Calu3 (cell line): ENCODE measurements at places on chromosomes 4 and X.

DNA sequence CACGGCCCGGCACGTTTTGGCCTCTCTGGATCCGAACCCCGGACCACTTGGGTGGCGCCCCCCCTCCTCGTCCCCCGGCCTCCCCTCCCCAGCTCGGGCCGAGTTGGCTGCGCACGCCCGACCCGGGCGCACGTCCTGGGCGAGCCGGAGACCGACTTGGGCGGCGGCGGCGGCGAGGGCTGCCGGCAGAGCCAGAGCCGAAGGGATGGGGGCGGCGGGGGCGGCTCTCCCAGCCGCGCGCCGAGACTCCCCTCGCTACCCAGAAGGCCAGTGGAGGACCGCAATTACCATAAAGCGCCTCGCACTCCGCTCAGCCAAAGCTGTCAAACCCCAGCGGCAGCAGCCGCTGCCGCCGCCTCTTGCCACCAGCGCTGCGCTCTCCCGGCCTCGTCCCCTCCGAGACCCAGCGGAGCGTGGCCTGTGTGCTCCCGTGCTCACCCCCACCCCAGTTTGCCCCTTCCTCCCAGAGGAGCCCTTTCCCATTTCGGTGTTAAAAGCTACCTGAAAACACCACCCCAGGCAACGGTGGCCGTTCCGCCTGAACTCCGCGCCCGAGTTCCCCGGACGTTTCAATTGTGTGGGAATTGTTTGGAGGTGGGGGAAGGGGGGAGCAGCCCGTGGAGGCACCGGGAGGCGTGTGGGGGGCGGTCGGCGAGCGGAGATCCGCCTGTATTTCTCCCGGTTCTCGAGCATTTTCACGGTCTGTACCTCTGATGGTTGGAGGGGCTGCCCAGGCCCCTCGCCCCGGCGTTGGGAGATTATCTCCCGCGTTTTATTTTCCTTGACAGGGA lies 701 bp upstream of the BCOR start:
- peak; percentile 70 for DNase-seq

DNA sequence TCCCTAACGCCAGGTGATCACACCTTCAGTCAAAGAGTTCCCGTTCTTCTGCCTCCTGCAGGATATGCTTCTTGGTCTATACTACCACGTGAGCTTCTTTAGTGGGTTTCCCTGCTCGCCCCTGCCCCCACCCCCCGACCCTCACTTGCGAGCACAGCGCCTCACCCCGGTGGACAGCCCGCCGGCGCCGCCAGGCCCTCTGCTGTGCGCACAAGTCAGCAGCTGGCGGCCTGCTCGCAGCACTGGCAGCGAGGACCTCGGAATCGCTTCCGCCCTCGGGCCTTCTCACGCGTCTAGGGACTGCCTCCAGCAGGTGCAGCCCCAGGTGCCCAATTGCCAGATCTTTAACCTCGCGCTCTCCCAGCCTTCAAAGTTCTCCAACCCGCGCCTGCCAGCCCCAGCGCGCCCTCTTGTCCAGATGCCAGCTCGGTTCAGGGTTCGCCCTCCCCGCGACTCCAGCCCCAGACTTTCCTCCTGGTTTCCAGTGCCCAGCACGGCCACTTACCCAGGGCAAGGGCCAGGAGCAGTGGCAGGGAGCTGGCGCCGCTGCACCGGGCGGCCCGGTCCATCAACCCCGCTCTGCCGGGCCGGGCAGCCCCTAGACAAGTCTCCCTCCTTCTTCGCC lies 454 bp downstream of the BTC start:
- DNase-seq = peak; percentile 75

DNA sequence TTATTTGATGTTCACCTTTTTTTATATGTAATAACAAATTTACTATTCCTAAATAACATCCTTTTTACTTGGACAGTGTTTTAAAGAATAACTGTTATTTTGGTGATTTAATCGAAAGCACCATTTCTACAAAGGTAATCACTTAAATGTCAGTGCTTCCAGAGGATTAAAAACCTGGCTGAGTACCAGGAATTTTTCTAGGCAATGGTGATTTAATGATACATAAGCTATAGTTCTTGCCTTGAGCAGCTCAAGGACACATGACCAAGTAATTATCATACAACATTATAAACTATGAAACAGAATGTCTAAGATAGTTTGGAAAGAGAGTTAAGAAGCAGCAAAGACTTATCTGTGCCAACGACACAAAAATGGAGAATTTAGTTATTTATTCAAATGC lies 1291.9 kb upstream of the TENM3 start:
- no peak for DNase-seq

DNA sequence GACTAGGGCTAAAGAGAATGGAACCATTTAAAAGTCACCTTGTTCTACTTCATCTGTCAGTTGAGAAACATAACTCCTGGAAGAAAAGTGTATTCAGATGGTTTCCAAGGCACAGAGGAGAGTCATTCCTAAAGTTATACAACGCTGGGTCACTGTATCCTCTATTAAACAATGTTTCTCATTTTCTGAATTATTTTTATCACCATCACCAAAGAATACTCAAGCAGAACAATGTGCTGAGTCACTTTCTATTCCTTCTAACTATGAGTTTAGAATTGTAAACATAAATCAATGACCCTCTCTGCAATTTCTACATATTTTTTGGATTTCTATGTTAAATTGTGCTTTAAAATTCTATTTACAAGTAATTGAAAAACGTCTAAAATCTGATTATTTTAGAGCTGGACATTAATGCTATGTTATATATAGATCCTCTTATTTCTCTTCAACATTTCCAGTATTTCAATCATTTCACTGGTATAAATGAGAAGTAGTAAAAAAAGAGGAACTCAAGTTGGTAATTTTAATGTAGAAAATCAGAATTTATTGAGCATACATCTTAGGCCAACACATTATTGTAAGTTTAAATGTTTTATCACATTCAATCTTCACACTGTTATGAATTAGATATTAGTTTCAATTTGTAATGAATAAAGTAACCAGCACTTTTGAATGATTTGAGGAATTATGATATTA lies 7.5 kb downstream of the DTHD1 start:
- DNase-seq = no peak

GRCh38 chr4:16864199-16864598 lies 34.2 kb downstream of the LDB2 start:
- DNase-seq = no peak

DNA sequence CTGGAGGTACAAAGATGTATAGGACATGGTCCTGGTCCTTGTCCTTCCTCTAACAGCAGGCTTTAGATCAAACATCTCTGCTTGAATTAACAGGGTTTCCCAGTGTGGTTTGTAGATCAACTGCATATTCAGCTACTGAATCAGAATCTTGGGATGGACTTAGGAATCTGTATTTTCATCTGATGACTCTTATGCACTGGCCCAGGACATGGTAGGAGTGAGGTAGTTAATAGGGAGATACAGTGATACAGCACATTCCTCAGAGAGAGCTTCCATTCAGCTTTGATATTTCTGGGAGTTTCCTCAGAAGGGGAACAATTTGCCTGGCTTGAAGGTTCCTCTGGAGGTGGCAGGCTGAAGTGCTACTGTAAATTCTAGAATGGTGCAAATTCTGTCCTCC lies 203.1 kb downstream of the LARP7 start:
- no peak for DNase-seq

GRCh38 chrX:70421618-70422017 lies 1.5 kb upstream of the GDPD2 start:
- no peak for DNase-seq

GRCh38 chr4:106286611-106287010 lies 29.4 kb downstream of the TBCK start:
- DNase-seq = no peak

- DNase-seq = no peak
These were observed 308.9 kb downstream of the ANTXR2 start for GRCh38 chr4:79764120-79764519.

GRCh38 chr4:120144634-120145033 lies 78.0 kb upstream of the MAD2L1 start:
- DNase-seq = no peak

DNA sequence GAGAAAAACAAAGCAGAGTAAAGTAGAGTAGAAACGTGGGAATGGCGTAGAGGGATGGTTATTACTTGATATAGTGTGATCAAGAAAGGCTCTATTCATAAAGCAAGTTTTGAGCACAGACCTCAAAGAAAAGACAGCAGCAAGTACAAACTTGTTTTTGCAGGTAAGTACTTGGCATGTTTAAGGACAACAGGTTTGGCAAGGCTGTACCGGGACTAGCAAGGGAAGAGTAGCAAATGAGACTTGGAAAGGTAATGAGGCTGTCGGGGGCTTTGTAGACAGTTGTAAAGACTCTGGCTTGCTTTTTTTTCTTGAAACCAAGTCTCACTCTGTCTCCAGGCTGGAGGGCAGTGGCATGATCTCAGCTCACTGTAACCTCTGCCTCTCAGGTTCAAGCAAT lies 40.9 kb downstream of the NEK1 start:
- DNase-seq = no peak

DNA sequence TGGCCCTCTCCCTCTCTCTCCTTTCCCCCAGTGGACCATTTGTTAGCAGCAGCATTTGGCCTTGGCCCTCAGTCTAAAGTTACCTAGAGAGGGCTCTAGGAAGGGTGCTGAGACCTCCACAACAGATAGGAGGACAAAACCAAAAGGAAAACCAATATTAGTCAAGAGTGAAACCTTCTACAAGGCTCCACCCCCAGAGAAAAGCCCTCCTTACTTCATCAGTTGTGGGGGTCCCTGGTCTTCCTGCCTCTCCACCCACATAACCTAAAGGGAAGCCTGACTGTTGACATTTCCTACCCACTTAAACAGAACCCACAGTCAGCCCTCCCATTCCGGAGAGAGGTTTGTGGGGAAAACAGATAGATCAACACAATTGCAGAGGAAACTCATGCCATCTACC lies 4.7 kb upstream of the CD40LG start:
- no peak for DNase-seq

DNA sequence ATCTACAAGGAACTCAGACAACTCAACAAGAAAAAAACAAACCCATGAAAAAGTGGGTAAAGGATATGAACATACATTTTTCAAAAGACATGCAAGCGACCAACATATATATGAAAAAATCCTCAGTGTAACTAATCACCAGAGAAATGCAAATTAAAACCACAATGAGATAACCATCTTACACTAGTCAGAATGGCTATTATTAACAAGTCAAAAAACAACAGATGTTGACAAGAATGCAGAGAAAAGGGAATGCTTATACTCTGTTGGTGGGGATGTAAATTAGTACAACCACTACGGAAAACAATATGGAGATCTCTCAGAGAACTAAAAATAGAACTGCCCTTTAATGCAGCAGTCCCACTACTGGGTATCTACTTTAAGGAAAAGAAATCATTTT lies 12.1 kb downstream of the NIPAL1 start:
- no peak for DNase-seq

DNA sequence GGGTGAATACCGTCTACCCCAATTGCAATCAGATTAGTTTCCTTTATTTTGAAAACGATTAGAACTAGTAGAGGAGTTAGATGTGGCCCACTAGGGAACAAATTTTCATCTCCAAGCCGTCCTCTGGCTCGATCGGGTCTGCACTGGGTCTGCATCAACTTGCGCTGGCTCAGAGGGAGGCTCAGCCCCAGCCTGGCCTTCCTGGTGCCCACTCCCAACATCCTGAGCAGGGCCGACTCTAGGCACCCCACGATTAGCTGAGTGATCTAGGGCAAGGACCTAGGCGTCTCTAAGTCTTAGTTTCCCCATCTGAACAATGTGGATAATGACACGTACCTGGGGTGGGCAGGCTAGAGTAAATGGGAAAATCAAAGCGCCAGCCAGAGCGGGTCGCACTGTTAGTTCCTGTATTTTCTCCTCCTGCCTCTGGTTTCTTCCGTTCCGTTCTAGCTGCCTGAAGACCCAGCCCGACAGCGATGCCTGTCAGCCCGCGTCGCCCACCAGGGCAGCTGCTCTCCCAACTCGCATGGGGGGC lies 7.7 kb upstream of the HAND2 start:
- no peak for DNase-seq

DNA sequence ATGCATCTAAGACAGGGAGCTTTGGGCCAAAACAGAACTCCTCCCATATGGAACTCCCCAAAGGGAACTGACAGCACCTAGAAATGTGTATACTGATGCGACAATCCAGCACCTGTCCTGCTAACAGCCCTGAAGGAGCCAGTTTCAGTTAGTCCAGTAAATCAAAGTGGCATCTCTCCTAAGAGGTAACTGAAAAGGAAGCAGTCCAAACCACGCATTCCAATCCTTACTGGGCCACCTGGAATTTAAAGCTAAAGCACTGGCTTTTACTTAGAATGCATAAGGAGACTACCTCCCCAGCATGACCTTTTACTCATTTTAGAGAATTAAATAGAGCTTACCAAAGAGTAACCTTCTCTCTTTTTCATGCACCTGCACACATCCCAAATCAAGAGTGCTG lies 586.8 kb upstream of the PITX2 start:
- no peak for DNase-seq

DNA sequence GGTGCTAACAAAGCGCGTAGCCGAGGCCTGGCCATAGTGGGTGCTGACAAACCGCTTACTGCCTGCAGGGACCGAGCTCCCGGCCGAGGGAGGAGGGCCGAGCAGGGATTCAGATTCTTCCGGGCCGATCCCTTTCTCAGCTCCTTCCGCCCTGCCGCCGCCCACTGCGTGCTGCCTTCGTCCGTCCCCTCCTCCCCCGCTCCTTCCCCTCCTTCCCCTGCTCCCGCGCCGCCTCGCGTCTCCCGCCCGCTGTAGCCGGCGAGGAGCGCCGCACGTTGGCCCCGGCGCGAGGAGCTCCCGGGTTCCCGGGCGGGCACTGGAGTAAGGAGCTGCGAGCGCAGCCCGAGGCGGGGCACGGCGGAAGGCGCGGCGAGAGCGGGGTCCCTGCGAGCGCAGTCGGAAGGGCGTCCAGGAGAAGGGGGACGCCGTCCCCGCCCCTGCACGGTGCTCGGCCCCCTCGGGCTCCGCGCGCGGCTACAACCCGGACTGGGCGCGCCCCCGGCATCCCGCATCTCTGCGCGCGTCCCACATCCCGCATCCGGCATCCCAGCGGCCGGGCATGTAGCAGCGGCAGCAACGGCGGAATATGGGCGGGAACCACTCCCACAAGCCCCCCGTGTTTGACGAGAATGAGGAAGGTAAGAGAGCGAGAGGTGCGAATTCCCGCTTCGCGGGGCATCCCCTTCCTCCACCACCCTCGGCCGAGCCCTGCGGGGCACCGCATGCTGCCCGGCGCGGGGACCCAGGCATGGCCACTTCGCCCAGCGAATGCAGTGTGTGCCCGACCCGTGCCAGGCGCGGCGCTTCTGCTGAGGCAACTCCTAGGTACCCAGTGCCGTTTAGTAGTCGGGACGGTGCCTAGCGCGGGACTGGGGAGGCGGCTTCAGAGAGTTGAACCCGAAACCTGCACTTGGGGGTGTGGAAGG lies at the start of gene STK32B:
TSS of gene STK32B (plus strand) at position 203 of the 926 bp plus-strand sequence.
- peak; percentile 10 for DNase-seq

GRCh38 chr4:72314869-72315268 lies 254.2 kb downstream of the ADAMTS3 start:
- no peak for DNase-seq

DNA sequence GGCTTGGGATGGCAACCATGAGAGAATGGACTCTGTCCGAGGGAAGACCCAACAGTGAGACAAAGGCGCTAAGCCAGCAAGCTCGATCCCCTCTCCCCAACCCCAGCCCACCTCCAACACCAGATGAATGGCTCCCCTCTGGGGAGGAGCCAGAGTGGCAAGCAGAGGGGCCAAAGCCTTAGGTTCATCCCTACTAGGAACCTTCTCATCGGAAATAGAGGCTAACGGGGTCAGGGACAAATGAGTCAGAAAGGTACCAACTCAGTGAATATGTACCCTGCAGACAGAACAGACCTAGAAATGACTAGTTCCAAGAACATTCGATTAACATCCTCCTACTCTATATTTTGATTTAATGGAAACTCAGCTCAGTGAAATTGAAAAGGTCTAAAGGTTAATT lies 73.9 kb downstream of the NSG1 start:
- DNase-seq = no peak

- no peak for DNase-seq
These were observed 29.3 kb upstream of the ABCG2 start for GRCh38 chr4:88187766-88188165.

- DNase-seq = no peak
These were observed 167.8 kb downstream of the ZNF330 start for GRCh38 chr4:141388481-141388880.
